Fibroblast of villous mesenchyme (primary cell): ENCODE measurements at places on chromosomes 4 and X. TPM values are rescaled to one million over a fixed set of nuclear protein-coding genes. Genes with fewer than 3 reads are reported as not detected.

Gene GUCY1B1
- 1.7 and 1.9 TPM in 2 replicates for total RNA-seq

- DNase-seq = no peak
Observed at GRCh38 chr4:150849016-150849415, 166.1 kb downstream of the LRBA start.

Gene PPARGC1A
- total RNA-seq = 0.32 and 0.86 TPM in 2 replicates

- peak; percentile 48 for DNase-seq
Observed at GRCh38 chr4:74504212-74504611, 59.3 kb downstream of the AREG start.

Gene PAGE1
- total RNA-seq = not detected in 2 replicates
